ENCODE measurements at places on chromosomes 12 and 14.
A peak's percentile ranks its signal among the peaks of the same experiment; 100 is the strongest.

GRCh38 chr14:74064883-74065282 lies 19.4 kb downstream of the ALDH6A1 start:
- no peak for DNase-seq

GRCh38 chr14:58635091-58635830 lies 2.5 kb upstream of the DACT1 start:
- peak; percentile 29 for DNase-seq

GRCh38 chr14:75553157-75553556 lies 25.3 kb upstream of the FLVCR2 start:
- no peak for DNase-seq

GRCh38 chr14:33376510-33376909 lies 437.8 kb downstream of the NPAS3 start:
- no peak for DNase-seq

- no peak for DNase-seq
Observed at GRCh38 chr14:100049220-100049619, 16.0 kb upstream of the EVL start.

DNA sequence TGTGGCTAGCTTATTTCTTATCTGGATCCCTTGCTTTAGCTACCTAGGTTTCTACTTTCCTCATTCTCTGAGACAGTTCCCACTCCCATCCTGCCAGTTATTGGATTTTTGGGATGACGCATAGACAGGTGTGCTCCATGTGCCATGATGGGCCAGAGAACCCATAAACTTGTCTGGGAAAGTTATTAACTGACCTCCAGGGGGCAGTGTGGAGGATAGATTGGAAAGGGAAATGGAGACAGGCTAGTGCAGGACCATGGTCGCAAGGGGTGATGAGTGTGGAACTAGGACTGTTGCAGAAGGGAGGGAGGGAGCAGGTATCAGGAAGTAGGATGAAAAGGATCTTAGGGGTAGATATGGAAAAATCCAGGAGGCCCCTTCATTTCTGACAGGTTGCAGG lies 80.3 kb downstream of the ESRRB start:
- DNase-seq, result peak; percentile 69
